ENCODE measurements at places on chromosomes 11 and 22.

DNA sequence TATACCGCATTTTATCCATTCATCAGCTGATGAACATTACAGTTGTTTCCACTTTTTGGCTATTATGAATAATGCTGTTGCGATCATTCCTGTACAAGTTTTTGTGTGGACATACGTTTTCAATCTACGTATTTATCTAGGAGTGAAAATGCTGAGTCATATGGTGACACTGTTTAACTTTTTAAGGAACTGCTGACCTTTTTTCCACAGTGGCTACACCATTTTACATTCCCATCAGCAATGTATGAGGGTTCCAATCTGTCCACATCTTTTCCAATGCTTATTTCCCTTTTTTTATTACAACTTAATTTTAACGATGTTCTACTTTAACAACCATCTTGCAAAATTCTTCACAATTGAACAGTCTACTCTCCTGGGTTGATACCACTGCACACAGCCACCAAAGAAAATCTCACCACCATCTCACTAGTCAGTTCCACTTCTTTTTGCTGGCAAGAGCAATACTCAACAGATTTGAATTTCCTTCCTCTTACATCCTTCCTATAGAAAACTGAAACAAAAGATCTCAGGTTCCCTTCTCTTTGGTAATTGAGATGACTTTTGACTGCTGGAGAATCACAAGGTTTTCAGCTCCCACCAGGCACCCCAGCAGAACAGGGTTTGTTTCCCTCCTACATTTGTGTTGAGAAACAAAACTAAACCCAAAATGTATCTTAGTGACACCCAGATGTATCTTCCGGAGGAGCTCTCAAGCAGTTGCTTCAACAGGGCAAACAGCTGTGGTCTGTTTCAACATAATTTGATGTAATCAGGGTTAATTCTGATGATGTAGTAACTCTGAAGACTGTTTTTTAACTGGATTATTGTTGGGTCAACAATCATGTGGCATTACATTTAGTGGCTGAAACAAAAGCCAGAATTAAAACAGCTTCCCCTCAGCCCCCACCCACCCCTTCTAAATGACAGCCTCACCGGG lies 7.0 kb upstream of the GAB2 start:
- no peak for DNase-seq

- no peak for DNase-seq
Measured at GRCh38 chr11:111986589-111986988, 38.6 kb upstream of the DLAT start.

DNA sequence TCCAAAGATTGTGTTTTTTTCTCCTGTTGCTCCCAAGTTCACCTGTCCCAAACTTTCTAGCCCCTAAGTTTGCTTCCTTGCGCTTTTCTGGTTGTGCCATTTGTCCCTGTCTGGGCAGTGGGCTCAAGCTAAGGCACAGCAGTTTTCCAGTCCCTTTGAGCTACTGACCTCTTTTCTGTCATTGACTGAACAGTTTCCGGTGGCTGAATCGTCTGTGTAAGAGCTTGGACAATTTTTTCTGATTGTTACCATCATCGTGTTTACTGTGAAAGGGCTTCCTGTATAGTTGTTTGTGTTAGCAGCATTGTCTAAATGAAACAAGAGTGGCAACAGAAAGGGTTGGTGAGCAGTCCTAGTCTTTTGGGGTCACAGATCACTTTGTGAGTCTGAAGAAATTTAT lies 49.8 kb downstream of the BMAL1 start:
- no peak for DNase-seq

DNA sequence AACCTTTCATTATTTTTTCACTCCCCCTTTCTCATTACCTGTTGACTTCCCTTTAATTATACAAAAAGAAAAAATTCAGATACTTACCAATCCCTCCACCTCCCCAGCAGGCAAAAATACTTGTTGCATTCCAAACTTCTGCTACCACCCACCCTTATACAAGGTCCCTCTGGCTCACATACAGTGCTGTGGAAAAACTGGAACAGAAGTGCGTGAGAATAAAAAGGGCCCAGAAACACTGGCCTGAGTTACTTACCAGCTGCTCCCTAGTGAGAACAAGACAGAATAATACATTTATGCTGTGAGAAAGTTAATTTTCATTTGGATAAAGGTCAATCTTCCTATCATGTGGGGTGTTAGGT lies 46.9 kb upstream of the RAPSN start:
- DNase-seq: no peak

DNA sequence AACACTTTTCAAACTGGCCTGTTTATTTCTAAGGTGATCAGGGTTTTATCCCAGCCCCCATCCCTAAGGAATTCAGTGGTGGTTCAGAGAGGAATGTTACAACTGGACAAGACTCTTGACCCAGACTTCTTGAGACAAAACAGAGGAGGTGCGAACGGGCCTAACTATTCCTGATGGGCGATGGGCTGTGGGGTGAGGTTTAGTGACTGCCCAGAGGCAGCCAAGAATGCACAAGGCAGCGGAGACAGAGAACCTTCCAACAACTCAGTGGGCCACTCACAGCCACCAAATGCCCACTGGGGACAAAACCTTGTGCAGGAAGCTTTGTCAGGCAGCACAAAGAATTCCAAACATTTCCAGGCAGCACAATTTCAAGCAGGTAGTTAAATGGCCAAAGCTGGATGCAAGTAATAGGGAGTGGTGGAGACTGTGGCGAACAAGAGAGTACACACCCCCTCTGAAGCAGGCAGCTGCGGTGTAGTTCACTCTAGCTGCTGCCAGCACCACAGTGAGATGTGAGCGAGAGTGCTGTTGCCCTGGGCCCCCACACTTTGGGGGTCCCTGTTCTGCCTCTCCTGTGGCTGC lies 29.2 kb downstream of the SCUBE1 start:
- no peak for DNase-seq

DNA sequence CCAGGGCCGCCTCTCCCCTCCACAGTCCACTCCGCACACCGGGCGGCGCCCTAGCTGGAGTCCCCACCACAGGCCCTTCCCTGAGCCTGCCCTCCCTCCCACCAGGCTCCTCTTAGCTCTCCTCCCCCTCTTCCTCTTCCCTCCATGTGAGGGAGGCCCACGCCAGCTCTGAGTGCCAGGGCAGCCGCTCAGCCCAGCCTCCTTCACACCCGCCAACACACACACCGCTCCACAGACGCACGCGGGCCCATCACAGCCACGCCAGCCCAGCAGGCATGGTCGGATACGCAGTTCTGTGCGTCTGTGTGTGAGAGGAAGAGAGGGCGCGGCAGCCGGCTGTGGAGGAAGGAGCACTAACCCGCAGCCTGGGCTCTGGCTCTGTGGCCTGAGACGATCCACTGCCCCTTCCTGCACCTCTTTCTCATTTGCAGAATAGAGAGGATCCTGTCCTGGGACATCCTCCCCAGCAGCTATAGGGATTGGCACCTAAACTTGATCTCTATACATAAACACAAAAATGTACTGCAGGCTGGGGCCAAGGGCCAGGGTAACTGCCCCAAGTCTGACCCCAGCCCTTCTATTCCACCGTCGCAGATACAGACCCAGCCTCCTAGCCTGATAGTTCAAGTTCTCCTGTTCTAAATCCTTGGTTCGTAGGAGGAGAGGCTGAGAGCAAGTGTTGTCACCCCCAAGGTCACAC lies 3.5 kb downstream of the CHRM4 start:
- DNase-seq: no peak

GRCh38 chr11:83158965-83159901 lies 2.3 kb downstream of the PCF11 start:
- DNase-seq: no peak

GRCh38 chr11:76723548-76723947 lies 53.0 kb upstream of the LRRC32 start:
- DNase-seq: no peak

GRCh38 chr11:118895093-118896039 lies 11.7 kb downstream of the CXCR5 start:
- DNase-seq: peak; percentile 27

GRCh38 chr11:19774817-19775580 lies 62.4 kb downstream of the NAV2 start:
- no peak for DNase-seq

DNA sequence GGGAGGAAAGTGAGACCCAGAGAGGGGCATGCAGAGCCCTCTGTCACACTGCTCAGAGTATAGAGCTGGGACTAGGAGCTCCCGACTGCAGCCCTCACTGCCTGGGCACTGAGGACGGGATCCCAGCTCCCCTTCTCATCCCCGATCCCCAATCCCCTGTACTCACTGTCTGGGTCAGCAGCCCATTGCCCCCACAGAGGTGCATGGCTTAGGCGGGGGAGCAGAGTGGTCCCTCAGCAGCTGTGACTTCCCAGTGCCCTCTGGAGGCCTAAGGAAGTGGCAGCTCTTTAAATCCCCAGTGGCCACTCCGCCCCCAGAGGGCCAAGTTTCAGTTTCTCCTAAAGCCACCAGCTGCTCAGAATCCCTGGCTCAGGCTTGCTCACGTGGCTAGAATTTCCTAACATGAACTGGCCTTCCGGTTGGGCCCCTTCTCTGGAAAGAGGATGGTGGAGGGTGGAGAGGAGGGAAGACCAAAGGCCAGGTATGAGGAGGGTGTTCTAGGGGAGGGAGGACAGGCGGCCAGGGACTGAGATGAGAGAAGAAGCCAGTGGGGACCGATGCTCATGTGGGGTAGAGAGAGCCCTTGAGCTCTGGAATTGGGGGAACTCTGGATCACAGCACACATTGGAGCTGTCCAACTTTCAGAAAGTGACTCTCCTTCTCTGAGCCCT lies at the start of gene BATF2:
Gene BATF2 (minus strand): TSS at position 262 of the 671 bp plus-strand sequence. CDS start 57 bp downstream, at position 205.
- no peak for DNase-seq

GRCh38 chr11:82384308-82384707 lies 349.4 kb downstream of the FAM181B start:
- no peak for DNase-seq

GRCh38 chr11:59552844-59553243 lies 41.5 kb downstream of the OR4D9 start:
- no peak for DNase-seq

GRCh38 chr22:46681010-46681409 lies 57.0 kb downstream of the CERK start:
- DNase-seq: no peak

DNA sequence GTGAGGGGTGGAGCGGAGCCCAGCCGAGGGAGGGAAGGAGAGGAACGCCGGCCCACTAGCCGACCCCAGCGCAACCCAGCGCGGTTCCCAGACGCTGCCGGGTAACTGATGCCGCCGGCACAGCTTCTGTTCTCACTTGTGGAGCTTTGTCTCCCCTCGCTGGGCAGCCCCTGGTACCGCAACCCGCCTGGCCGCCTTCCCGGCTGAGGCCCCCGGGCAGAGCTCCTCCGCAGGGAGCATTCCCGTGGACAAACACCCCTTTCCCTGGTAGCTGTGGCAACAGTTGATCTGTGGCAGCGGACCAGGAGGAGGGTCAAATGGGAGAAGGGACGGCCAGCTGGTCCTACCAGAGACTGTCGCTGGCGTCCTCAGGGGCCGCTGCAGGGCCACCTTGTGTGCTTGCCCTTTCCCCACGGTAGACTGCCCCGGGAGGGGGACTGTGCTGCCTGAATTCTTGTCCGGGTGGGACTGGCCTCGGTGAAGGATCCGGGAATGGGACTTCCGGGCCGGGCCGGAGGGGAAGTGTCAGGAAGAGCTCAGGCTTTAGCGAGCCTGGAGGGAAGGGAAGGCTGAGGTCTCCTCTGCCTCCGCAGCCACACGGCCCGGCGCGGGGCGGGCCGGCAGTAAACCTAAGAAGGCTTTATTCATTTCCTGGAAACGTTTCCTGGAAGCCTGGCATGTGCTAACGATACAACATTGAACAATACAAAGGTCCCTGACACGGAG lies 468.0 kb downstream of the OPCML start:
- no peak for DNase-seq

GRCh38 chr11:33690290-33691065 lies 10.1 kb downstream of the C11orf91 start:
- DNase-seq: no peak

GRCh38 chr11:86555866-86556265 lies 116.5 kb downstream of the ME3 start:
- DNase-seq: no peak

DNA sequence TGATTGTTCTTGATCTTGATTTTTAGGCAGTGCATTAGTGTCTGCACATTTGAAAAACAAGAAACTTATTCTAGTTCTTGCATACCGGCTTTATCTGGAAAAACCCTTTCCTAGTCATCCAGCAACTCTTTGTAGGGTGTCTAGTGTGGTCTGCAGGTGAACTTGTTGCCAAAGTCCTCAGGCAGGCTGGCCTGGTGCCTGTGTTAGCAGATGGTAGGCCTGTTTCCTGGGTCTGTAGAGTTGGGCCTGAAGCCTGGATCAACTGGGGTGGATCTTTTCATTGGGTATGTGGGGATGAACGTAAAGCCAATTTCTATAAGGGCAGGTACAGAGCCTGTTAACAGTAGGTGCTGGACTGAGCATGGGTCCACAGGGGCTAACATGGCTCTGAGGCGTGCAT lies 5.6 kb upstream of the GLYATL1 start:
- DNase-seq: no peak

- no peak for DNase-seq
Measured at GRCh38 chr11:69452206-69452987, 29.1 kb upstream of the LINC01488 start.

DNA sequence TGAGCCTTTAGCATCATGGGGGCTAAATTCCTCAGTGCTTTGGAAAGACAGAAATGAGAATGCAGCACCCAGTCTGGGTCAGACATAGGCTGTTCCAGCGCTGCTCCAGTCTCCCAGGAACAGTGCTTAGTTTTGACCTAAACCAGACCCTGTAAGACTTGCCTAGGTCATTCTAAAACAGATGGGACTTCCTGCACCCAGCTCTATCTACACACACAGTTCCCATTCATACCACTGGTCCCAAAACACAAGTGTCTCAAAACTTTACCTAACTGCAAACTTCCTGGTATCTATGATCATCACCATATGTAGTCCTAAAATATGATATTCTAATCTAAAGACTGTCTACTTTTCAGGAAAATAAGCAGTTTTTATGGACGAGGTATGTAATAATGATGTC lies 37.9 kb downstream of the PRCP start:
- no peak for DNase-seq

- DNase-seq: no peak
Measured at GRCh38 chr11:60362241-60362640, 16.1 kb upstream of the MS4A7 start.

DNA sequence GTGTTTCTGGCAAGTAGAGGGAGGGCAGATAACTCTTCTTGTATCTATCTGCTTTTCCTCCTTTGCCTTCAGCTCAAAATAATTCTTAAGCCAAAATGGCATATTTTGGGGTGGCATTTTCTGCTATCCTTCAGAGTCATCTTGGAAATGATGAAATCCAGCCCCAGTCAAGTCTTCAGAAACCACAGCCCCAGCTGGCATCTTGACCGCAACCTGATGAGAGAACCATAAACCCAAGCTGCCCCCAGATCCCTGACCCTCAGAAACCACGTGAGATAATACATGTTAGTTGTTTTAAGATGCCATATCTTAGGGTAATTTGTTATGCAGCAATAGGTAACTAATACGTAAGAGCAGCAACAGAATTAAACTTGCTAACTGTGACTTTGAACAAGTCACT lies 15.1 kb upstream of the PAMR1 start:
- no peak for DNase-seq

- no peak for DNase-seq
Measured at GRCh38 chr22:38653741-38654140, 2.5 kb downstream of the FAM227A start.

GRCh38 chr11:58787903-58788302 lies 56.2 kb upstream of the GLYAT start:
- no peak for DNase-seq

- no peak for DNase-seq
Measured at GRCh38 chr11:86197448-86197847, 47.1 kb upstream of the EED start.
